ENCODE measurements at places on chromosomes 16 and 17. TPM values are rescaled to one million over a fixed set of nuclear protein-coding genes. Genes with fewer than 3 reads are reported as not detected.

DNA sequence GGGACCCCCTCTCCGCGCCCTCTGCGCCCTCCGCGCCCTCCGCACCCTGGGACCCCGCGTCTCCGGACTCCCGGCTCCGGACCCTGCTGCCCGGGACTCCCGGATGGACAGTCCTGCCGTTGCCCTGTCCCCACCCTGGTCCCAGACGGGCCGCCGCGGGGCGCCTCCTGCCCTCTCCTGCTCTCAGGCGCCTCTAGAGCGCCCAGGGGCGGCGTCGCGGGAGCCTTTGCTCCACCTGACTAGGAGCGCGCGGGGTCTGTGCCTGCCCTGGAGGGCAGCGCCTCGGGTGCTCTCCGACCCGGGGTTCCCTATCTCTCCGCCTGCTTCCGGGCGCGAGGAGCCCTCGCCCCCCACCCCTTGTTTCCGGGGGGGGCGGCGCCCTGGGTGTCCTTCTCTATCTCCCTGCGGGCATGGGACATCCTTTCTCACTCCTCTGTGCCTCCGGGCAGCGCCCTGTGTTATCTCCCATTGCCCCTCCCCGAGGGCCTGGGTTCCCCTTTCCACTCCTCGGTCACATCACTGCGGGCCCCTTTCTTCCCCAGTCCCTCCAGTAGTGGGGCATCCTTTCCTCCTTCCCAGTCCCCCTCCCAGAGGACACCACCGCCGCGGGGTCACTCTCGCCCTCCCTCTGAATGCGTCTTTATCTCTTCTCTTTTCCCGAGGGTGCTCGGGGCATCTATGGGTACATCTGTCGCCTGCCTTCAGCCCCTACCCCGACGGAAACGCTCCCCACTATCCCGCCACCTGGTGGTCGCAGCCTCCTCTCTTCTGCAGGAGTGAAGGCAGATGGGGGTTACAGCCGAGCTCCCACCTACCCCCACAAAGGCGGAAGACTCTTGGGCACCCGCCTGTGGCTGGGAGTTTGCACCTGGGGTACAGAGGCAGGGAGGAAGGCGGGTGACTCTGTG, 875 bp downstream of the PRKCB start:
- peak; percentile 7 for DNase-seq

- peak; percentile 90 for DNase-seq
Observed at GRCh38 chr17:75036643-75037268, 10.0 kb downstream of the ATP5PD start.

DNA sequence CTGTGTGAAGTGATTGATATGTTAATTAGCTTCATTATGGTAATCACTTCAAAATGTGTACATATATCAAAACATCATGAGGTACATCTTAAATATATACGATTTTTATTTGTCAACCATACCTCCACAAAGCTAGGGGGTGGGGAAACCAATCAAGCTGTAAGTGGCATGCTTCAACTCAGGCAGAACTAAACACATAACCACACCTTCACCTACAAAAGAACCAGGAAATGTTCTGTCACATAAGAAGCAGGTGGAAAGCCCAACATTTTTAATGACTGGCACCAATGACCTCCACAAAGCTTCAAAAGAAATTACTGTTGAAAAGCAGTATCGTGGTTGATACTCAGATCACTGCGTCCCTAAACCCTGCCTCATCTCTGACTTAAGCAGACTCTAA, 867.7 kb upstream of the EEF2KMT start:
- no peak for DNase-seq

DNA sequence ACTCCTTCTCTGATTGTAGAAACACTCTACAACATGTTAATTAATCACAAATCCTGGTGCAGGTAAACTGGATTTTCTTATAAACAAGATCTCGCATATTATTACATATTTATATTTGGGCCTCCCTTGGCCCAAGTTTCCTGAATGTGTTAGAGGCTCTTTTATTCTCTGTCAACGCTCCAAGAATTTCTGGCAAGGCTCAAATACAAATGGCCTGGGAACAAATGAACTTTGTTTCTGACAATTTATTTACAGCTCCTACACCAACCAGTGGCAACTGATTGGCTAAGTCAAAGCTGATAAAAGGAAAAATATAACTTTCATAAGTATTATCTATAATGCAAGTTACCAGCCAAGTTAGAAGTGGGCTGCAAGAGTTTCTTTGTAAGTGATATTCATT, 64.9 kb upstream of the CORO6 start:
- peak; percentile 81 for DNase-seq

DNA sequence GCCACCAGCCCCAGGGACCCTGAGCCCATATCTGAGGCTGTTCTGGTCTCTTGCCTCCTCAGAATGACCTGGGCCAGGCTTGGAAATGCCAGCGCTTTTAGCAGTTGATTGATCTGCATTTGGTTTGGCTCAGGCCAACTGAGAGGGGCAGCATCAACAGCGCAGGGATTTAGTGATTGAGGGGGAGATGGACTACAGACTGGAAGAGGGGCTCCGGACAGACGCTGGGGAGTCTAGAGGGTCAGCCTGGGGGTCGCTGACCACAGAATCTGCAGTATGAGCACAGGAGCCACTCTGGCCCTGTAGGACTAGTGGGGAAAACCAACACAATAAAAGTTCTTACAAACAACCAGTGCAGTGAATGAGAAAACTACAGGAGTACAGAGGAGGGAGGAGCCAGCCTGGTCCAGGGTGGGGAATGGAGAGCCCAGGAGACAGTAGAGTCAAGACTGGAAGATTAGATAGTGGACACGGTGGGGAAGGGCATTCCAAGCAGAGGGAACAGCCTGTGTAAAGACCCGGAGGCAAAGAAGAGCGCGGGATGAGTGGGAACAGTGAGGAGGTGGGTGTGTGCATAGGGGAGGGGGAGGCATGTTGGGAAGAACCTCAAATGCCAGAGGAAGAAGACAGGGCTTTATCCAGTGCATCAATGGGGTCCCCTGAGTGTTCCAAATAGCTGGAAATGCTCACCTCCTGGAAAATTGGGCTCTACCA, 128.9 kb downstream of the MRM1 start:
- DNase-seq = no peak

- DNase-seq = no peak
Observed at GRCh38 chr17:72921347-72922054, 171.0 kb downstream of the SLC39A11 start.

DNA sequence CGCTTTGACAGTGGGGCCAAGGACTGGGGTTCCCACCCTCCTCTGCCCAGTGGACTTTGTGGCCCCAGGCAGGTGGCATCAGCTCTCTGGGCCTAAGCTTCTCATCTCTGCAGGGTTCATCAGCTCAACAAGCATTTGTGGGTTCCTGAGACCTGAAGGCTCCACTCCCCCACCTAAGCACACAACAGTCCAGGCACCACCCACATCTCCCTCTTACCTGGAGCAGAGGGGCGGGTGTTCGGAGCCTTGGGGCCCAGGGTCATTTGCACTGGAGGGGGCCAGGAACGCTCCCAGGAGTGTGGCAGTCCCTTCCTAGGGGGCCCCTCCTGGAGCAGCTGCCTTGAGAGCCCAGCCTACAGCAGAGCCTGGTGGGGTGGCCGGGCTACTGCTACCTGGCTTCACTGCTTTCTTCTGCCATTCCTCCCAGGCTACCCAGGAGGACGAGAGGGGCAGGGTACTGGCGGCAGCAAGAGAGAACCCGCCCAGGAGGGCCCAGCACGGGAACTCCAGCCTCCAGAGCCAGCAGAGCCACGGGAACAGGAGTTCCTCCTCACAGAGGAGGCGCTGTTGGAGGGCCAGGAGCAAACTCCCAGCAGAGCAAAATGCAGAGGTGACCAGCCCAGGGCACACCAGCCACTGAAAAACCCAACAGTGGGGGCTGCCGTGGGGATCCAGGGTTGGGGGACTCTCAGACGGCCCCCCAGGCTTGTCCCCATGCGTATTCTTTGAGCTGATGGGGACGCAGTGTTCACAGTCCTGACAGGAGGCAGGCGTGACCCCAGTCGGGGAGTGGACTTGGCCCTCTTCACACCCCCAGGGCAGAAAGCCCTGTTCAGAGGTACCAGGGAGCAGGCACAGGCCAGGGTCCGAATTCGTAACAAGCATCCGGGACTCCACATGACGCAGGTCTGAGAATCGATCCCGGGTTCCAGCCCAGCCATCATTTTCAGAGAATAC, 35.1 kb upstream of the SLC38A10 start:
- DNase-seq = no peak

DNA sequence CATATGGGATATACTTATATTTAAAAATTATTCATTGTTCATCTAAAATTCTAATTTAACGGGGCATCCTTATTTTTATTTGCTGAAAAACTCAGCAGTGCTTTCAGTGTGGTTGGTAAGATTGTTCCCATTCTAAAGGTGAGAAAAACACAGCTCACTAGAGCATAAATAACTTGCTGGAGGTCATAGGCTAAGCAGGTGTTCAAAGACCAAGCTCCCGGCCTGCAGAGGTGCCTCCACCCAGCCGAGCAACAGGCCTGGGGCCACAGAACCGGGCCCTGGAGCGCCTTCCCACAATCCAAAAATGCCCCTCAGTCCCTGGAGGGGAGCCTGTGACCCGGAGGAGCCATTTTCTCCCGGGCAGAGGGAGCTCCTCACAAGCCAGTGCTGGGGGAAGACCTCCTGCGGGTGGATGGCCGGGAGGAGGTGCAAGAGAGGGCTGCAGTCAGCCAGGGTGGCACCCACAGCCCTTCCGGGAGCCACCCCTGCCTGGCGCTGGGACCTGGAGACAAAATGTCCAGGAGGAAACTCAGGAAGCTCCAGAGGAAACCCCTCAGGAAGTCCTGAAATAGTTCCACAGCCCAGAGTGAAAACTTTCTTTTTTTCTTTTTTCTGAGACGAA, 14.7 kb downstream of the ABR start:
- DNase-seq = no peak

- peak; percentile 77 for DNase-seq
Observed at GRCh38 chr16:27461483-27462171, 59.7 kb downstream of the IL21R start.

- no peak for DNase-seq
Observed at GRCh38 chr17:57404073-57404472, 147.8 kb downstream of the MSI2 start.

DNA sequence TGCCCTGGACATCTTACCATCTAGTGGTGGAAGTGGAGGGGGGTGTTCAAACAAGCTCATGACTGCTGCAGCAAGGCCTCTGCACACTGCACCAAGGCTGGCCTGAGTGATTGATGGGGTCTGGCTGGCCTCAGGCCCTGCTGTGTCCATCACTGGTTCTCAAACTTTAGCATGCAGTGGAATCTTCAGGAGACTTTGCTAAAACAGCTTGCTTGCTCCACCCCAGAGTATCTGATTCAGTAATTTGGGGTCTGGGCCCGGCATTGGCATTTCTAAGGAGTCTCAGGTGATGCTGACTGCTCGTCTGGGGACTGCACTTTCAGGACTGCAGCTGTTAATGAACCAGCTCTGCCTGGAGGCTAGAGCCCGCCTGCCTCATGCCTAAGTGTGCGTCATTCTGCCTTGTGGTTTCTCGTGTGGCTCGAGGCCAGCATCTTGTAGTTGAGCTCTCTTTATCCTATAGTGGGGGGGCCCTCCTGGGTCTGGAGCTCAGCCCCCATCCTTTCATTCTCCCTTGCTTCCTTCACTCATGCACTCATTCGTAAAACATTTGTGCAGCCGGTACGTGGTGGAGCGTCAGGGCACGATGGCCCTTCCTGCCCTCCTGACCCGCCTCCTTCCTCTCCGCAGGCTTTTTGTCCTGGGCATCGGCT, 4.1 kb downstream of the MGAT5B start:
- DNase-seq = no peak

- no peak for DNase-seq
Observed at GRCh38 chr17:60075981-60076380, 2.7 kb downstream of the HEATR6 start.

- DNase-seq = no peak
Observed at GRCh38 chr16:50676684-50677225, 4.4 kb downstream of the SNX20 start.

- DNase-seq = no peak
Observed at GRCh38 chr16:29877266-29877961, 14.4 kb upstream of the CDIPT start.

DNA sequence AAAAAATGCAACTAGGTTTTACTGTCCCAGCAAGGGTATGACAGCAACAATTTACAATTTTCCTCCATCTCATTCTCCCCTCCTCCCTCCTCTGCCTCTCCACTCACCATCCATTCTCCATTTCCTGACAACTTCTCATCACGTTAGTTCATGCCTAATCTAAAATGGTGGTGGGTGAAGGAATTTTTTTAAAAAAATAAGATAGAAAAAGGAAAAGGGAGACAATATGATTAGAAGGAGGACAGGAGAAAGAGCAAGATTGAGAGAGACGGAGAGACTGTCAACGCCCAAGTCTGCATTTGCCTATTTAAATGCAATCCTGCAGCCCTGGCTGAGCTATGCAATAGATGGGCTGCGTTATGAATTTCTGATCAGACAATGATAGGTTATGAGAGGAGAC, 380.7 kb upstream of the PSMD7 start:
- peak; percentile 5 for DNase-seq

- no peak for DNase-seq
Observed at GRCh38 chr16:74279805-74280204, 16.8 kb upstream of the PSMD7 start.

DNA sequence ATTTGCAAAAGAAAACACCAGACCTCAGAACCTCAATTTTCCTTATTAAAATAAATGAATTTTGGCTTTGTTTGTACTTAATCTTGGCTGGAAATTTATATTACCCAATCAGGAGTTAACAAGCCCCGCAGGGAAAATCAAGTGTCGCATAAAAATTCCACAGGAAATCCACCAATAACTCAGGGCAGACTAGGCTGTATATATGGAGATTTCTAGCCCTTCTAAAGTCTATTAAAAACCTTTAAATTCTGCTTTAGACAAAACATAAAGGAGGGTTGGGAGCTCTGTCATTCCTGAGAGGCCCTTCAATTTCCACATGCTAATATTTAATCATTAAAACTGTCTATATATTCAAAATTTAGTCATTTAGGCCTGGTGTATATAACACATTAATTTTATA, 434.7 kb downstream of the CDH11 start:
- DNase-seq = no peak

- no peak for DNase-seq
Observed at GRCh38 chr17:78798695-78799559, 16.9 kb upstream of the CYTH1 start.

- no peak for DNase-seq
Observed at GRCh38 chr17:82884970-82885353, 45.1 kb upstream of the ZNF750 start.

- no peak for DNase-seq
Observed at GRCh38 chr16:72137380-72138063, 34.4 kb downstream of the PMFBP1 start.

Gene AOC2
- 0.98 TPM for polyA plus RNA-seq

Gene PMFBP1
- 1.6 TPM for polyA plus RNA-seq

Gene MT1A
- polyA plus RNA-seq = not detected

Gene TP53I13
- polyA plus RNA-seq = 30.3 TPM

Gene CCL8
- 0.67 TPM for polyA plus RNA-seq

Gene RNF40
- 51.1 TPM for polyA plus RNA-seq

Gene LGALS9B
- polyA plus RNA-seq = not detected
